Cerebellum (tissue), 4 donors: ENCODE measurements at places on chromosomes 3 and 15.

GRCh38 chr3:124832782-124833709 is 54.1 kb downstream of the ITGB5 start:
- DNase-seq: no peak

- DNase-seq: no peak
These were observed 152.8 kb downstream of the KCNAB1 start for GRCh38 chr3:156273111-156273694.

DNA sequence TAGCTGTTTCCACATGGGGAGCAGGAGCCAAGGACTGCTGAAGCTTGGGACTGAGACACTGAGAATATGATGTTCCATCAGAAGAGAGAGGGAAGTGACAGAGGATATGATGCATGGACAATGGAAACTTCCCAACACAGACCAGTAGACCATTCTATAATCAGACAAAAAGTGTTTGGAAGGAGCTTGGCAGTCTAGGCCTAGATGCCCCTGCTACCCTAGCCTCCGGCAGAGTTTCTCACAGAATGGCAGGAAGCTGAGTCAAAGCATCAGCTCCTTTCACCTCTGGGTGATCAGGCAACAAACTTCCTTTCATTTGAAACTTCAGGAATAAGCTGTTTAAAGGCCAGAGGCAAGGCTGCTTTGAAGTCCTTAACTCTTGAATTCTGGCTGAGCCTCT is 222.0 kb downstream of the NEK10 start:
- no peak for DNase-seq

- no peak for DNase-seq
These were observed 9.8 kb upstream of the RPSA start for GRCh38 chr3:39396690-39397089.

GRCh38 chr3:105802118-105802706 is 66.6 kb downstream of the CBLB start:
- DNase-seq: peak; percentile 27

GRCh38 chr3:182925944-182926337 is 54.4 kb downstream of the DCUN1D1 start:
- no peak for DNase-seq

GRCh38 chr15:94262201-94262600 is 30.8 kb downstream of the MCTP2 start:
- no peak for DNase-seq

- DNase-seq: no peak
These were observed 48.5 kb downstream of the PTH1R start for GRCh38 chr3:46926039-46926438.

DNA sequence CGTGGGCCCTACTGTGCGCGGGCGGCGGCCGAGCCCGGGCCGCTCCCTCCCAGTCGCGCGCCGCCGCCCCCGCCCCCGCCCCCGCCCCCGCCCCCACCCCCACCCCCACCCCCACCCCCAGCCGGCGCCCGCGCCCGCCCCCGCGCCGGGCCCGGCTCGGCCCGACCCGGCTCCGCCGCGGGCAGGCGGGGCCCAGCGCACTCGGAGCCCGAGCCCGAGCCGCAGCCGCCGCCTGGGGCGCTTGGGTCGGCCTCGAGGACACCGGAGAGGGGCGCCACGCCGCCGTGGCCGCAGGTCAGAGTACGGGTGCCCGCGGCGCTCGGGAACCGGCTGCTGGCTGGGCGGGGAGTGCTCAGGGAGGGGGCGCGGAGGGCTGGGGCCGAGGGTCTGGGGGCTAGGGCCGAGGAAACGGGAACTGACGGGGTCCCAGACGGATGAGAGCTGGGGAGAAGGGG is 1.1 kb upstream of the PPARG start:
- peak; percentile 52 for DNase-seq

- DNase-seq: peak; percentile 73
These were observed 215.5 kb upstream of the KCNMB2 start for GRCh38 chr3:178320456-178321351.

DNA sequence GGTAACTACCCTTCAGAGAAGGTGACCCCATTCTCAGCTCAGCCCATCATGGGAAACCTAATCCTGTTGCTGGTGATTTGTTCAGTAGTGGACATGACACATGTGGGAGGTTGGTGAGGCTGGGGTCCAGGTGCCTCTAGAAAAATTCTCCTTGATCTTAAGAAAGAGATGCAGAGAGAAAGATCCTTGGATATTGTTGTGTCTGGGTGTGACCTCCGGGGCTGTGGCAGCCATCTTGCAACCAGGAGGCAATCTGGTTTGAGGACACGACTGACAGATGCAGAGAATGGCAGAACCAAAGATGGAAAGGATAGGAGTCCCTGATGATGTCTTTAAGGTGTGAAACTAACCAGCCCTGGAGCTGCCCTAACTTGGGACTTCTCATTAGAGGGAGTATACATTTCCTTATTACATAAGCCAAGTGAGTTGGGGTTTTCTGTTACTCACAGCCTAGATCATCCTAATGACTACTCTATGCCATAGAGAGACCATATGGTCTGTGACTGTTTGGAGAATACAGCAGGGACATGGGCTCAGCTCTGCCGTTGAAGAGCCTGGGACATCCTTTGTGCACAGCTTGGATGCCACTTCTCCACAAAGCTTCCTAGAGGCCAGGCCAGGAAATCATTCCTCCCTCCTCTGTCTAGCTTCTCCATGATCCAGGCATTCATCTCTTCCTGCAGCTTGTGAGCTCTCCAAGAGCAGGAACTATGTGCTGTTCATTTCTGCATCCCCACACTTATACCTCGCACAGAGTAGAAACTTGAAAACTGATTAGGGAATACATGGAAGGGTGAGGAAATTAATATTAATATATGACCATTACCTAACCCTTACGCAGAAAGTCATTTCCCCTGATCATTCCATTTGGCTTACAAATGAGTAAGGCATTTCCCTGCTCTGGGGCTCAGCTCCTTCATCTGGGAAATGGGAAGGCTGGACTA is 45.9 kb downstream of the HRH1 start:
- DNase-seq: no peak

GRCh38 chr3:18080198-18080689 is 337.8 kb upstream of the TBC1D5 start:
- no peak for DNase-seq

DNA sequence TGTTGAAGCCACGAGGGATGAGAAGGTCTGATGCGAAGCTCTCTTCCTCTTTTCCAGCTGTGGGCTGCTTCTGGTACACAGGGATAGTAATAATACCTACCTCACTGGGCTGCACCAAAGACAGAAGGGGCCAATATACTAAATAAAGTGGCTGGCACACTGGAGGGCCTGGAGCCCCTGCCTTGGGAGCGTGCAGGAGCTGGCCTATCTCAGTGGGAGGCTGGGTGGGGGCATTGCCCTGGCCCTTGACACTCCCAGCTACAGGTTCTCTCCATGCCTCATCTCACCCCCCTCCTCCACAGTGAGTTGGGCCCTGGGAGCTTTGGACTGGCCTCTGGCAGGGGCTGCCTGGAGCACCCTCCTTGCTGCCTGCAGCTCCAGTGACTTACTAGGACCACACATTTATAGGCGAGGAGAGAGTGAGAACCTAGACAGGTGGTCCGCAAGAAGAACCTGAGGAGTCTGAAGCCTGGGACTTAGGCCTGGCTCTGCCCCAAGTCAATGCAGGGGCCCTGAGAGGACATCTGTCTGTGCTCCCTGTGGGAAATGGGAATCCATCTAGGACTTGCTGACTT is 1.6 kb downstream of the NOX5 start:
- no peak for DNase-seq

DNA sequence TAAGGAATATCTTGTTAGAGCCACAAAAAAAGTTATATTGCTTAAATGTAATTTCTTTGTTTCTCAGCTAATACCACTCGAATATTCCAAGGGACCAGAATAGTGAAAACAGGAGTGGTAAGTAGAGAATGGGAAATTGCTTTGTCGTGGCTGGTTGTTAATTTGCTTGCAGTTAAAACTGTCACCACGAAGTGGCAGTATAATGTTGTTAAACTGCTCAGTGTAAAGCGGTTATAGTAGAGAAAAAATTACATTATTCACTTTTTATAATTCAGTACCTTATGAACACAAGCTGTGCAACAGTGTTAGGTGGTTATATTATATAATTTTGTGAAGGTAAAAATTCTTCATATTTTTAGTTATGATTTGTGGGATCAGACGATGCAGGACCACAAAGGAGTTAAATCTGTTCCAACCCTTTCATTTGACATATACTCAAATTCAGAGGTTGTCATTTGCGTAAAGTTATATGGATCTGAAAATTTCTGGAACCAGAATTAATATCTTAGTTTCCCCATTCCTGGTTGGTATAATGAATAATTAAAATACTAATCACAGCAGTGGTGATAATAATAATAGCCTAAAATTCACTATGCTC is 171.8 kb downstream of the FEZF2 start:
- DNase-seq: peak; percentile 50

DNA sequence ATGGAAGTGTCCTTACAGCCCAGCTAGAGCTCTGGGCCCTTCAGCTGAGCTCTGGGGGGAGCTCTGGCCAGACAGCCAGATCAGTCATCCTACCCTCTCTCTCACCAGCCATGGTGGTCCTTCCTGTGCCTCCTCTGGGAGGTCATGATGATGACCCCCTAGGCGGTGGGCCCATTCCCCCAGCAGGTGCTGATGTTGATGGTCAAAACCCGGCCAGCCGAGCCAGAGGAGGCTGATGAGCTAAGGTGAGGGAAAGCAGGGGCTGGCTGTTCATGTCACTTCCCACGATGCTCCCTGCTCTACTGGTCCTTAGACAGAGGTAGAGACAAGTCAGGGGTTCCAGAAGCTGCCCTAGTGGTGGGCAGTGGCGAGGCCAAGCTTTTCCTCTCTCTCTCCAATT is 35.0 kb downstream of the GRAMD2A start:
- no peak for DNase-seq

DNA sequence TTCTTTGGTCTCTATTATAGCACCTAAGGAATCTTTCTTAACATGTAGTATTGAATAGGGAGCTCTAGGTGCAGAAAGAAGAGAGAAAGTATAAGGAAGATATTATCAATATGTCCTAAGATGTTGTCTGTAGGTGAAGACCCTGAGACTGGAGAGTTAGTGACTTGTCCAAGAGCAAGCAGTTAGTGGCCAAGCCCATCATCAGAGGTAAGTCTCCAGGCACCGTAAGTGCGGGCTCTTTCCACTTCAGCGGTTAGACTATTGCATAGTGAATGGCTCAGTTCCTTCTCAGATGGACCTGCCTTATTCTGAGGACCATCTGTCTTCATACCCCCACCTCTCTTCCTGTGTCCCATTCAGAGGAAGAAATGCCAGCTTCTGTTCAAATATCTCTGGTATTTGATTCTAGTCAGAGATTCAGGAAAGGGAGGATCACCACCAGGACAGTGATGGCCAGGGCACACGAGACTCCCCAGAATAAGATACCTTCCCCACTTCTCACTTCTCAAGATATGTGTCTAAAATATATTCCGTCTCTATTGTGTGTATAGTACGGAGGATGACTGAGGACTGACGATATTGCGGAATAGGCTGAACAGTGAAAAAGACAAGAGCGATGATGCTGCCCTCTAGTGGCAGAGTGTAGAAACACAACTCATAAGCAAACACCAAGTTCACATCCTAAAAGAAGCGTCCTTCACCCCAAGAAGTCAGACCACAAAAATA is 19.1 kb upstream of the ADGRG7 start:
- DNase-seq: peak; percentile 65

- DNase-seq: no peak
These were observed 11.9 kb downstream of the TLNRD1 start for GRCh38 chr15:81012588-81012987.

DNA sequence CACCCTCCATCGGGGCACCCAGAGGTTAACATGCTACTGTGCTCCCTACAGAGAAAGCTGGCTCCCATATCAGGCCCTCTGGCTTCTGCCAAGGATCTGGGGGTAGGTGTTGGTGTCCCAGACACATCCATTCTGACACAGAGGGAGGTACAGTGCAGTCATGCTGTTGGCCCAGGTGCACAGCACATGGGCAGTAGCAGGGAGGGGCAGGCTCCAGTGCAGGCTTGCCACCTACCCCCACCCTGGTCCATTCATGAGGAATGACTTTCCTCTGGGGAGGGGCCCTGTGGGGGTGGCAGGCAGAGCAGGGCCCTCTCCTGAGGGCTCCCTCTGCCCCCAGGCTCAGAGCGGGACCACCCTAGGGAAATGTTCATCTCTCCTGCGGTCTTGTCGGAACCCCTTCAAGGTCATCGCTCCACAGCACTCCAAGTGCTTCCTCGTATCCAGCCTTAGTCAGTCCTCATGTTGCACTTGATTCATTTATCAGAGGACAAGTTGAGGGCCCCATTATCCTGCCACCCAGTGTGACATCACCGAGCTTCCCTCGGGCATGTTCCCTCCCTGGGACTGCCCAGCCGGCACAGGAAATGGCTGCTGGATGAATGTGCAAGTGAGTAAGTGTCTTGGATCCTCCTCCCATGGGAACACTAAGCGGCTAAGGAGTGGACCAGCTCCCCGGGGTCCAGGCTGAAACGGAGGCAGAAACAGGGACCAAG is 10.0 kb downstream of the DUSP7 start:
- DNase-seq: no peak

DNA sequence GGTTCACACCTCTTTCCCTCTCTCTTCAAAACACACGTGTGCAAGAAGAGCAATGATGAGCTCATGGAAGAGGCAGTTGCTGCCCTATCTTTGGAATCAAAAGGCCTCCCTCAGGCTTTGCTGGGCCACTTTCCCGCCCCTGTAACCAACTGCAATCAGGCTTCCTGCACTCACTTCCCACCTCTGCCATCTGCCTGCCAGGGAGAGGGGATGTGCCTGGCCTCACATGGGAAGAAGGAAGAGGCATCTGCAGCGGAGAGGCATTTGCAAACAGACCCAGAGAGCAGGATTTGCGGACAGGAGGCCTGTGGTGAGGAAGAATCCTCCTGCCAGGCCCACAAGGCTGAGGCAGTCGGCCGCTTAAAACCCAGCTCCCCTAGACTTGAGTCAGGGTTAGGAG is 175.6 kb upstream of the ATP10A start:
- DNase-seq: no peak

- peak; percentile 56 for DNase-seq
These were observed 15.2 kb downstream of the MCM2 start for GRCh38 chr3:127613406-127613805.

DNA sequence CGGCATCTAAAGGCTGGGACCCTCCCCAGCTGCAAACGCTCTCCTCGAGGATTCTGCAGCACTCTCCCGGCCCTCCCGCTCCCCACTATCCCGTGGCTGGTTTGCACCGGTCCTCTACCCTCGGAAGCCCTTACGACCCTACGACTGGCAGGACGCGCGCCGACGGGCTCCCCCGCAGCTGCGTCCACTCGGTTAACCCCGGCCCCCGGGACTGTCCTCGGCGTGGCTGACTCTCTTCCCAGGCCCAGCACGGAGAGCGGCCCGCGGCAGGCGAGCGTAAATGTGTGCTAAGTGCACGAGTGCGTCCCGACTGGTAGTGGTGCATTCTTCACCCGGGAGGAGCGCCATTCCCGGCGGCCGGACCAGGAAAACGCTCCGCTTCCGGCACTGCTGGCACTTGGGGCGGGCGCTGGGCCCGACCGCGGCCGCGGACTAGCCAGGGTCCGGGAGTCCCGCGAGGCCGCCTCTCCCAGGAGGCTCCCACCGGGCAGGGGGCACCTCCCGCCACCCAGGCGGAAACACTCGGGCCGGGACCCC is 508 bp downstream of the GORASP1 start:
- DNase-seq: peak; percentile 65

GRCh38 chr3:130692455-130692854 is 54.2 kb downstream of the PIK3R4 start:
- no peak for DNase-seq

- DNase-seq: no peak
These were observed 166.1 kb downstream of the RYR3 start for GRCh38 chr15:33476908-33477307.
